ENCODE measurements at places on chromosomes 1 and 21. TPM values are rescaled to one million over a fixed set of nuclear protein-coding genes. Genes with fewer than 3 reads are reported as not detected.

- no peak for DNase-seq
Observed at GRCh38 chr1:228337031-228337564, 69.5 kb downstream of the TRIM11 start.

DNA sequence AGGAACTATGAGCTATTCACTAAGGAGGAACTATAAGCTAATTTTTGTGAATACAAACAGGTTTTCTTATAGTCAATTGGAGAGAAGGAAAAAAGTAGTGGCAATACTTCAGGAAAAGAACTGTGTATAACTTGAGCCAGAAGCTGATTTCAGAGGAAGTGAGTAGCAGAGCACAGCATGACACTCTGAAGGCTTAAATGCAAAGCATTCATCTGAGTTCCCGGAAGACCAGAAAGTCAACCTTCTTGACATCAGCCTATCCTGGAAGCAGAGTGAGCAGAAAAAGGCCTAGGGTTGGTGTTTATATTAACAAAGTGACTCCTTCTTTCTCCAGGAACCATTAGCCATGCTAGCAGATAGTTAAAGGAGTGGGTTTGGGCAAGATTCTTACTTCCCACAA is 545.2 kb downstream of the MRPL39 start:
- DNase-seq, result no peak

GRCh38 chr1:177977141-177977540 is 7.3 kb upstream of the SEC16B start:
- no peak for DNase-seq

DNA sequence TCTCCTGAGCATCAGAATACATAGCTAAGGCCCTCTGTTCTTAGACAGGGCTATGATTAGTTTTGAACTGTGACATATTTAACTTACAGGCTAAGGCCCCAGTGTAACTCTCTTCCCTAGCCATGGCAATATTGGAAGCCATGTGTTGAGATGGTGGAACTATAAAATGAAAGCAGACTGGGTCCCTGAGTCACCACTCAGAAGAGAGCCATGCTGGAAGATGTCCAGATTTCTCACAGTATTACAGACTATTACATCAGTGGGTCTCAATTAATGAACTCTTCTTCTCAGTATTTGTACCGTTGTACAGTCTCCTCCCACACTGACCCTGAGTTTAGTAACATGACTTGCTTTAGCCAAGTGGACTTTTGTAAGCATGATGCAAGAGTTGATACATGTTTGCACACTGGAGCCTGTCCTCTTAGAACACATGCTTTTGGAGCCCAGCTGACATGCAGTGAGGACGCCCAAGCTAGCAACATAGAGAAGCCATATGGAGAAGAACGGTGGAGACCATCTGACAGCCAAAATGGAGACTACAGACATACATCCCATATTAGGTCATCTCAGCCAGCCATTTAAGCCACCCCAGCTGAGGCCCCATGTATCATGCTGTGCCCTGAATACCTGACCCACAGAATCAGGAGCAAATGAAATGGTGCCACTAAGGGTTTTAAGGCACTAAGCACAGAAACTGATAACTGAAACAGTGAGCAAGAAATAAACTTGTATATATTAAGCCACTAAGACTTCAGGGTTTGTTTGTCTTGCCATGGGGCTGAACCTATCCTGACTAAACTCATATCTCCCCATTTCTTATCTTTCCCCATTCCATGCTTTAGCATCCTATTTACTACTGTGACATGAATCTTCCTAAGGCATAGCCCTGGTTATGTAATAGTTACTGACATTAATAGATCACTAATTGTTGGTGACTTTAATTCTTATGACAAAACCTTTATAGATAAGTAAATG is 24.4 kb downstream of the TBX15 start:
- DNase-seq, result peak; percentile 85

DNA sequence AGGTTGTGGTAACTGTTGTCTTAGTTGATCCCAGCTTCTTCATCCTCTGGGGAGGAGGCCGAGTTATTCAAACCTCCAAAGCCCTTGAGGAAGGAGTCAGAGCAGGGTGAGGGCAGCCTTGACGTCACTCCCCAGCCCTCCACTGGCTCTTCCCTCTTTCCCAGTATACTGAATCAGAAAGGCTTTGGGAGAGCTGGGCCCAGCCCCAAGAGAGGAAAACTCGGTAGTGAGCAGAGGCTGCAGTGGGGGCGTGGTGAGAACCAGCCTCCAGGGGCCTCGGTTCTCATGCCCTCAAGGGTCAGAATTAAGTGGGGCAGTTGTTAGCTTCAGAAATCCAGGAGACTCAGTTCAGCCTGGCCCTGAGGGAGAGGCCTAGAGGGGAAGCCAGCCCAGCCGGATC is 1.8 kb upstream of the GJA4 start:
- no peak for DNase-seq

DNA sequence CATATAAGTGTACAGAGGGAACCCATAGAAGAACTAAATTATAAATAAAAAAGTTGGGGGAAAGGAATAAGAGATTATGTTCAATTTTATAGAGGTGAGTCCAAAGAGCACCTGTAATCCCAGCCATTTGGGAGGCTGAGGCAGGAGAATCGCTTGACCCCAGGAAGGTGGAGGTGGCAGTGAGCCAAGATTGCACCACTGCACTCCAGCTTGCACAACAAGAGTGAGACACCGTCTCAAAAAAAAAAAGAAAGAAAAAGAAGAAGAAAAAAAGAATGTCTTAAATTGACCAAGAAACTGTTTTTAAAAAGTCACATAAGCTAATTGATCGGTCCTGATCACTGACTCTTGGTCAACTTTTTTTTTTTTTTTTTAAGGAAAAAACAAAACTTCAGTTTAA is 19.1 kb upstream of the ATF3 start:
- no peak for DNase-seq

DNA sequence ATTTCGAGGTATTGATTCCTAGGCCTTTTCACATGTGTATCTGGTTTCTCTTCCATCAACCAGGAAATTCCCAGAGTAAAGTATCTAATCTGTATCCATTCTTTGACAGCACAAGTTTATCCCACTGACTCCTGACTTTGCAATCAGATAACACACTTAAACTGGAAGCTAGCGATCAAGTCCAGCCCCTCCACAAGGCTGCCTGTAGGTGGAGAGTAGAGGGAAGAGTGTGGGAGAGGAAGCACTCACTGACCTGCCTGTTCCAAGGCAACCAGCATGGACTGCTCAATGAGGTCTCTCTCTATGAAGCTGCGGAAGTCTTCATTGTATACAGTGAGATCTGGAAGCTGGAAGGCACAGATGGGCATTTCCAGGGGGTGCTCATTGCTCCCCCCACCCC is 30.4 kb upstream of the MTMR11 start:
- DNase-seq, result no peak

- DNase-seq, result no peak
Observed at GRCh38 chr1:182584746-182585145, 4.3 kb downstream of the RNASEL start.

DNA sequence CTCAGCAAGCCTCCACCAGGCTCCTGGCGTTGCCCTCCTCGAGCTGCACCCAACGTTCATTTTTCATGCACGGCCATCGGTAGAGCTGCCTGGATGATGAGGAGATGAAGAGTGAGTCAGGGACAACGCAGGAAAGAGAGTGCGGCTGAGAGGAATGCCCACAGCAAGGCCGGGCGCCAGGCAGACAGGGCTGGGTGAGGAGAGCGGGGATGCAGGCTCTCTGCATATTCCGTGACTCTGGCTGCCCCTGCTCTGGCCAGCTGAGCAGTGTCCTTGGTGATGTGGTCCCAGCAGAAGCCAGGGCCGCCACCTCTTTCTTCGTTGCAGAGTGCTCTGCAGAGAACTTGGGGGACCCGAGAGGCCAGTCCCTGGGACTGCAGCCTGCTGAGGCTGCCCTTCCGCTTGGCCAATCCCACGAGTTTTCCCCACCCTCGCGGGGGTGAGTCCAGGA is 10.8 kb downstream of the UMODL1 start:
- DNase-seq, result peak; percentile 88

DNA sequence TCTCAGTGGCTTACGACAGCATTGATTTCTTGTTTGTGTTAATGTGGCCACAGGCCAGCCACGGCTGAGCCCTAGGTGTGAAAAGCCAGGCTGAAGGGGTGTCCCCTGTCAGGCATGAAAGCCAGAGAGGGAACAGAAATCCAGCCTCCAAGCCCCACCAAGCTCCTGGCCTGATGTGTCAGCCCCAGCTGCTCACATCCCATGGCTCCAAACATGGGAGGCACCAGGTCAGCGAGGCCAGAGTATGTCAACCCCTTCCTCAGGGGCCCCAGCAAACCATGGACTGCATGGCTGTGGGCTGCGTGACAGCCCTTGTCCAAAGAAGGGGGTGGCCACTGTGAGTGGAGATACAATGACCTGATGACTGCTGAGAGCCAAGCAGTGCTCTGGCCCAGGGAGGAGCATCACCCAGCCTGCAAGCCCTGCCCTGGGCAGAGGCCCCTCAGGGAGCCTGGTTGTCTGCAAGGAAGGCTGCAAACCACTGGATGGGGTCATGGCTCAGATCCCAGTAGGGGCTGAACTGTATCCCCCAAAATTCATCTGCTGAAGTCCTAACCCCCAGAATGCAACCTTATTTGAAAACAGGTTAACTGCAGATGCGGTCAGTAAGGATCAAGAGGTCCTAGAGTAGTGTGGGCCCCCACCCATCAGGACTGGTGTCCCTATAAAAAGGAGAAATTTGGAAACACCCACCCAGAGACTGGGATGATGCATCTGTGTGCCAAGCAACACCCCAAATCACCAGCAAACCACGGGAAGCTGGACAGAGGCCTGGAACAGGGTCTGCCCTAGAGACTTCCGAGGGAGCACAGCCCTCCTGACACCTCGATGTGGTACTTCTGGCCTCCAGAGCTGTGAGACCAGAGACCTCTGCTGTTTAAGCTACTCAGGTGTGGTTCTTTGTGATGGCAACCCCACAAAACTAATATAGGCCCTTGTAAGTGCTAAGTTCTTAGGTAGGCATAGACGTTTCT is 3.3 kb upstream of the MX2 start:
- DNase-seq, result no peak

The CD48 gene
- not detected for total RNA-seq

The OR2L5 gene
- total RNA-seq, result not detected

The CLDN17 gene
- not detected for total RNA-seq

The DPT gene
- 0.69 TPM for total RNA-seq

The CD84 gene
- total RNA-seq, result not detected

The LCE6A gene
- total RNA-seq, result not detected
